Suprapubic skin (tissue), 4 donors: ENCODE measurements at places on chromosomes 3 and 15. TPM values are rescaled to one million over a fixed set of nuclear protein-coding genes. Genes with fewer than 3 reads are reported as not detected.

Gene EDEM1
- 52.6 TPM for total RNA-seq

Gene GPR27
- 5.5 TPM for total RNA-seq

Gene ELL3
- total RNA-seq = 50.7 TPM

Gene MESP2
- total RNA-seq = not detected

DNA sequence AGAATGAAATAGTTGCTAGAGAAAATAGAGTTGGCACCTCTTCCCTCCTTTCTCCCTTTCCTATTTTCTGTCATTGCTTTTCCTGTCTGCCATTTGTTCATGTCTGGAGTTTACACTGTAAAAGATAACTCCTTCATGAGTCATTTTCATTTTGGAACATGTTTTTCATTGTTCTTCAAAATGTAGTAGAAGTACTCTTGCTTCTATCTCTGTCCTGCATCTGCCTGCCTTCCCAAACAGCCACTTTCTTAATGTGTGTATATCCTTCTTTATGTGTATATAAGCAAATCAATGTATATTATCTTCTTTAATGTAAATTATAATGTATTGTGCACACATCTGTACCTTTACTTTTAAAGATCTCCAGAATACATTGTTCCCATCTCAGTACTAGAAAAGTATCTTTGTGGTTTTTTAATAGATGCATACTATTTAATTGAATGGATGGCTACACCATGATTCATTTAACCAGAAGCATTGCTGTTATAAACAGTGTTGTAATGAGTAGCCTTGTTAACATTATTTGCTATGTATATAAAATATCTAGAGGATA, 41.1 kb downstream of the TSC22D2 start:
- DNase-seq = no peak

GRCh38 chr3:102529452-102529851, 94.6 kb downstream of the ZPLD1 start:
- no peak for DNase-seq

- DNase-seq = no peak
Measured at GRCh38 chr3:120684896-120685295, 2.9 kb upstream of the HGD start.

DNA sequence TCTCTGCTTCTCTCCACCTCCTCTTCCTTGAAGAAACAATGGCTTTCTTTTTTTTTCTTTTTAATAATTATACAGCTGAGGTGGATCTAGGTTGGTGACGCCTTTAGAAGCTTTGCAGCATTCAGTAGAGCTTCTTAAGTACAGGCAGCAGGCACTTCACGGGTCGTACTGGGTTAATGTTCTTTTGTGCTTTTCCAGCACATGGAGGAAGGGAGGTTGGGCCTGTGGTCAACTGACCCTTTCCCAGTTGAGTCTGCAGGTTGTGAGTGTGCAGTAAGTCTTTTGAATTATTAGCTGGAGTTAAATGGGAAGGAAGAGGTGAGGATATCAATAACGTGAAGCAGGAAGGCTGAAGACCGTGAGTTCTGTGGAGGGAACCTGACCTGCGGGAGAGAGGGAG, 7.0 kb downstream of the TRAK1 start:
- DNase-seq = no peak

GRCh38 chr3:45199837-45200648, 26.0 kb downstream of the TMEM158 start:
- no peak for DNase-seq

DNA sequence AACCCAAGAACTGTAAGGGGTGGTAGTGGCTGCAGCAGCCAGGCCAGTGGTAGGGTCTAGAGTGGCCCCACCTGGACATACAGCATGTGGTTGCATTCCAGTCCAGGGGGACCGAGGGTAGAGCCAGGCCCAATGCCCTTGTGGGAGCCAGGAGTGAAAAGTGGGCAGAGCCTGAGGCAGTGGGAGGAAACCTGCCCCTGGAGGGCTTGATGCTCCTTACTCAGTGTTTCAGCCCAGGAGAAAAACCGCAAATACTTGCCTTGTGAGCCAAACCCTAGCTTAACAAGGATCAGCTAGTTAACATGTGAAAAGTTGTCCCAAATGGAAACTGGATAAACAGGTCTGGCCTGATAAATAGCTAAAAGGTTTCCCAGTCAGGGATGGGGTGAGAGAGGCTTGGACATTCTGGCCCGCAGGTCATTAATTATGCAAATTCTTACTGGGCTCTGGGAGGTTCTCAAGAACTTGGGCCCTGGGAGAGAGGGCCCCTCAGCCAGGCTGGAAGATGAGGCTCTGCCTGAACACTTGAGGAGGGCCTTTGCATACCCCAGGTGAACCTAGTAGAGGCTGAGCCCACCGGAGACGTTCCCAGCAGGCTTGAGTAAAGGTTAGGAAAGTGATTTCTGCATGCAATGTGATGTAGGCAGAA, 222.1 kb downstream of the THSD4 start:
- no peak for DNase-seq

DNA sequence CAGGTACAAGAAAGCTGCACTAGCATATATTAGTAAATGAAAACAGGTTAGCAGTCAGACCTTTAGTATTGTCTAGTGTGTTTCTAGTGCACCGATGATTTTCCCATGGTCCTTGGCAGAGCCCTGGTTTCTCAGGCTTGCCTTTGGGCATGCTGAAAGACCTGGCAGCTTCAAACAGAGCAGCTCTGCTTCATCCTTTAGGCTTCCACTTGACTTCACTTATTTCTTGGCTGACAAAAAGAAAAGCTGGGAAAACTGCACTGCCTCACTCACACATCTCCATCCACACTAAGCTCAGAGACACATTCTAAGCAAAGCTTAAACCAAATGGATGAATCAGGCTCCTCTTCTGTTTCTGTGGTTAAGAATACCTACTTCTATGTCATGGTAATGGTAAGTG, 374.8 kb upstream of the PDZRN3 start:
- DNase-seq = no peak

DNA sequence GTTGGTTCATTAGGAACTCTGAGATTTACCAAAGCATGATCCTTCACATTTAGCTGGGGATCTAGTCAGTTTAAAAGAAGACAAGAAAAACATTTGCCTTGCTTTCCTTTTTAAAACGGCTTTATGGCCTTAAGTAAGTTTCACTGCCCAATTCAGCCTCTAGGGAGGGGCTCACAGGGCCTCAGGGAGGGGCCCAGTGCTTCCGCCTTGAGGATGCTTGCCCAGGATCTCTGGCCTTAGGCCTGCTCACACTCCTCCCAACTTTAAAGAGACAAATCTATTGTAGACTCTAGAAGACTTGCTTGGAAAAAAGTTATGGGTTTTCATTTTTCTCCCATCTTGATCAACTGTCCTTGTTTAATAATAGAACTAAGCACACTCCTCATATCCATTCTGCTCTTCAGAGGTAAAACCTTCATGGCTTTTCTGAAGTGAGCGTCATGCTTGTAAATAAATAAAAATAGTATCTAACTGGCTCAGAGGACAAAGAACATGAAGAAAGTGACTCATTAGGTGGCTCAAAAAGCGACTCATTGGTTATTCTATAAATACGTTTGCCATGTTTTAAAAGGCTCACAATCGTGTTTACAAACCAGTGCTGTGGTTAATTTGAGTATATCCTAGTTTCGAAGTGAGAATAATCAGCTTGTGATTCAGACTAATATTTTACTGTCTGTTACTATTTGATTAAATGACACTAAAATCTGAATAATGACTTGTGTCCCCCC, 13.7 kb downstream of the PDHB start:
- no peak for DNase-seq

DNA sequence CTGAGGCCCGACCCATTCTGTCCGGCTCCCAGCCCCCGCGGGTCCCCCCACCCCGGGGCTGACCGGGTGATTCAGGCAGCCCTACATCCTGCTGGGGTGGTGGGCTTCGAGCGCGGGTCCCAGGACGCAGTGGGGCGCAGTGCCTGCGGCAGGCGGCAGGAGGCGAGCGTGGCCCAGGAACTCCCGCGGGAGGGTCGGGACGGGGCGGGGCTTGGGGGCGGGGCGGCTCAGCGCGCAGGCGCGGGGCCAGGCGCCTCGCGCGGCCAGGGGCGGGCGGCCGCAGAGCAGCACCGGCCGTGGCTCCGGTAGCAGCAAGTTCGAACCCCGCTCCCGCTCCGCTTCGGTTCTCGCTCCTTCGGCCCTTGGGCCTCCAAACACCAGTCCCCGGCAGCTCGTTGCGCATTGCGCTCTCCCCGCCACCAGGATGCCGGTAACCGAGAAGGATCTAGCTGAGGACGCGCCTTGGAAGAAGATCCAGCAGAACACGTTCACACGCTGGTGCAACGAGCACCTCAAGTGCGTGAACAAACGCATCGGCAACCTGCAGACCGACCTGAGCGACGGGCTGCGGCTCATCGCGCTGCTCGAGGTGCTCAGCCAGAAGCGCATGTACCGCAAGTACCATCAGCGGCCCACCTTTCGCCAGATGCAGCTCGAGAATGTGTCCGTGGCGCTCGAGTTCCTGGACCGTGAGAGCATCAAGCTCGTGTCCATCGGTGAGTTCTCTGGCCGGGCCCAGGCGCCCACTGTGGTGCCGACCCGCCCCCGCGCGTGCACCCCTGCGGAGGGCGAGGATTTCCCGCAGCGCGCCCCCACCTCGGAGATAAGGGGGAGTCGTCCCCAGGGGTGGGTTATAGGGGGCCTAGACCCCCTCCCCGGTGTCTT, at the start of gene FLNB:
TSS of gene FLNB (plus strand) at position 282 of the 885 bp plus-strand sequence. CDS start at position 425, 143 bp downstream.
- peak; percentile 83 for DNase-seq

GRCh38 chr3:45529697-45530096, 64.9 kb upstream of the LIMD1 start:
- DNase-seq = no peak

- DNase-seq = no peak
Measured at GRCh38 chr15:76298986-76299385, 12.3 kb downstream of the ETFA start.

DNA sequence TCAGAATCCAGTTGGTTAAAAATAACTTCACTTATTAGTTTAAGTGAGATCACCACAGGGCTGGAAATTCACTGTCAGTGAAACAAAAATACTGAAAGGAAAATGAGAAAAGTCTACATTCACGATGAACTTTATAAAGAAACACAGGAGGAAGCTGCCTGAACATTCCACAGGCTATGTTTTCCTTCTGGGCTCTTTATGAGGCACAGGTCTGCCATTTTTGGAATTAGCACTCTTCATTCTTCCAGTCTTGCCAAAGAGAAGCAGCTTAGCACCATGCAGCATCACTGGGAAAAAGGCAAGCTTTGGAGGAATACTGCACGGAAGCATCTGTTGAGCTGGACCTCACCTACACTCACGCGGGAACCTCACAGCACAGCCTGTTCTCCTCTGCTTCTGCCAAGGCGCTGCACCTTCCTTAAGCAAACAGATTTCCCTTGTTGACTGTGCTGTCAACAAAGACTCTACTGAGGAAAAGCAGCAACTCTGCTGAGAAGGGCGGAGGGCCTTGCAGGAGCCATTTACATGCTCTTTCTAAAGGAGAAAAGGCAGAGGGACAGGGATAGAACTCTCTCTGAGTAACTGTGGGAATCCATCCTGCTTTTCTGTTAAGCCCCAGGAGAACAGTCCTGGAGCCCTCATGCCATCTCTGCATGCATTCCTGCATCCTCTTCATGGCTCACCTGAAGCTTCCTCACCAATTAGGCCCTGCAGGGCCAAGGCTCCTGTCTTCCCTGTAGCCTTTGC, 15.7 kb downstream of the SUSD5 start:
- no peak for DNase-seq

DNA sequence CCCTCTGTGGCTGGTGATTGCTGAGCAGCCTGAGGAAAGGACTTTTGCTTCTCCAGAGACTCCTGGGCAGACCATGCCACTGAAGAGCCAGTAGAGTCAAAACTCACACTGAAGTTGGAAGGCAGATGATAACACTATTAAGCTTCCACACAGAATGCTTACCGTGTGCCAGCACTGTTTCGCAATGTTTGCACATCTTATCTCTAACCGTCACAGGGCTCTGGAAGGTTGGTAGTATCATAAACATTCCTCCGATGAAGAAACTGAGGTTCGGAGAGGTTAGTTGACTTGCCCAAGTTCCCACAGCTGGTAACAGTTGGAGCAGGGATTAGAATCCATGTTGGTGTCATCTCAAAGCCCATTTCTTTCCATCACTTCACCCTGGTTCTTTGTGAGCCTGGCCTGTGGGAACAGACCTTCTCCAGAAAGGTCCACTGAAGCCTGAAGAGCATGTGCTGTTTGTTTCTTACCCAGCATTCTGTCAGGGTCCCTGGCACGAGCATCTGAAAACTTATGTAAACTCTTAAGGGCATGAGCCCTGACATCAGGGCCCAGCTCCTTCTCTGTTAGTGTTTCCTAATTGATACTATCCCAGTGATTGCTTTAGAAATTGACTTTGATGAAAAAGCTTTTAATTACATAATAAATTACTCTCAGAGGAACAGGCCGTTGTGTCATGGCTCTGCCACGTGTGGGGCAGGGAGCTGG, 77.0 kb upstream of the PRR23C start:
- DNase-seq = no peak

GRCh38 chr3:148759430-148759829, 61.7 kb downstream of the AGTR1 start:
- no peak for DNase-seq

GRCh38 chr3:156642750-156643728, 31.4 kb upstream of the TIPARP start:
- DNase-seq = no peak

DNA sequence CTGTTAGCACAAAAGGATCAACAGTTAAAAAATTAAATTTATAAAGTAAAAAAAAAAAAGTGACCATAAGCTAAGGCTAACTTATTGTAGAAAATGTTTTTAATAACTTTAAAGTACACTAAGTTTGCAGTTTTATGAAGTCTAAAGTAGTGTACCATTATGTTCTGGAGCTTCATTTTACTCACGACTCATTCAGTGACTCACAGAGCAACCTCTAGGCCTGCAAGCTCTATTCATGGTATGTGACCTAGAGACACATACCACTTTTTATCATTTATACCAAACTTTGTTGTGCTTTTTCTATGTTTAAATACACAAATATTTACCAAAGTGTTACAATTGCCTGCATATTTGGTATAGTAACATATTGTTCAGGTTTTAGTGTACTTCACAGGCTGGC, 1552.3 kb downstream of the OTOL1 start:
- DNase-seq = no peak

GRCh38 chr15:79083154-79083553, 7.4 kb downstream of the RASGRF1 start:
- no peak for DNase-seq

DNA sequence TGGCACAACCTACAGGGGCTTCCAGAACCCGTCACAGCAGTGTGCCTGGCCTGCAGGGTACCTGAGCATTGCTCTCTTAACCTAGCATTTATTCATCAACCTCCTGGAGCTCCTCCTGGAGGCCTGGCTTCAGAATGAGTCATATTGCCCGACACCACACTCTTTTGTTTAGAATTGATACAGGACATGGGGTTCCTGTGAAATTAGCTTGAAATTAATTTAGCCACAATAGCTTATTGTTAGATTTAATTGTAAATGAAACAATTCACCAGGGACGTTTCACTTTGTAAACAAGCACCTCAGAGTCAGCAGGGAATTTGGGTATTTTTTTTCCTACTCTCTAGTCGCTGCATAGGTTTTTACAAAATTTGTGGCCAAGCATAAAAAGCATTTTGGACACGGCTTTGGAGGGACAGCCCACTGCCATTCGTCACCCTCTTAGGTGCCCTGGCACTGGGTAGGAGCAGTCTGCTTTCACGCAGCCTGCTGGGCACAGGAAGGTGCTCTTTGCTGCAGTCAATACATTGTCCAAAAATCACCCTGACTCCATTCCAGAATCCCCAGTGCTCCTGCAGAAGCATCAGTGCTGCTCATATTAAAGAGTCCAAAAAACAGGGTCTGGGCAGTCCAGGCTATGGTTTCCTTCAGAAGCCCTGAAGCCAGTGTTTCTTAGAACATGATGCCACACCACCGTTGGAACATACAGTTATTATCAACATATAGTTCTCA, 60.8 kb upstream of the MEF2A start:
- DNase-seq = no peak
